ENCODE measurements at places on chromosomes 6 and 20. TPM values are rescaled to one million over a fixed set of nuclear protein-coding genes. Genes with fewer than 3 reads are reported as not detected.

Gene TRIM27
- 54.5 TPM for total RNA-seq

Gene PLAGL2
- total RNA-seq, result 14.7 TPM

Gene SMOC2
- total RNA-seq, result 0.93 TPM

Gene WFDC12
- not detected for total RNA-seq
